Progenitor cell of endocrine pancreas (in vitro differentiated cells): ENCODE measurements at places on chromosomes 1 and 21. TPM values are rescaled to one million over a fixed set of nuclear protein-coding genes. Genes with fewer than 3 reads are reported as not detected.

- no peaks in the 10 kb centered on the region for H3K27me3 ChIP-seq
- peak overlapping the region; percentile 69 for H3K27ac ChIP-seq
- peaks cover 25% of the 10 kb centered on the region for H3K4me1 ChIP-seq
- DNase-seq, result no peak
These were observed 13.6 kb downstream of the YTHDF2 start for GRCh38 chr1:28750330-28750729.

DNA sequence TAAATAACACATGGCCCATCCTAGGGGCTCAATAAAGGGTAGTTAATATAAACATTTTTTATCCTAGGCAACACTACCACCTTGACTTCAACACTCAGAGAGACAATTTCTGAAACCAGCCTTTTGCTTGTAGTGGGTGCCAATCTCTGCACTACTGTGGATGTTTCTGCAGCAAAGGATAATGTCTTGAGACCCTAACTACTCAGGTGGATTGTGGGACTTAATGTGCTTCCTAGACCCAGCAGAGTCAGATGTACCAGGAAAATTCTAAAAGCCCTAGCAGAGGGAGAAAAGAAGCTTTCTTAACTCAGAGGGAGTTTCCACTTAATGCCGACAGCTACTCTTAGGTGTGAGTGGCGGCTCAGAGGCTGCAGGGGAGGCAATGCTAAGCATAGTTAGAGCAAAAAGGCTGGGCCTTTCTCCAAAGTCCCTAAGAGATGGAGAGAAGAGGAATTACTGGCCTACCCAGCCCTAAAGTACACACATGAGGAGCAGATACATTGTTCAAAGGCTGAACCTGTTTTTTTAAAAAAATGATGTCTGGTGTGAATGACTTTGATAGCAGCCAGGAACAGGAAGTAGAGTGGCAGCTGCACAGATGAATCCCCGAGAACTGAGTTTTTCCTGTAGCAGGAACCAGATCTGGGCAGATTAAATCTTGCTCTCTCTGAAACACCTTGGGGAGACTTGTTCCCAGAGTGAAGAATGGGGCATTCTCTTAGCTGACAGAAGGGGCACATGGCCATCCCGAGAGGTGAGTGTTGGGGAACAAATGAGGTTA, 33.5 kb upstream of the ABCD3 start:
- peaks cover 4% of the 10 kb centered on the region for H3K36me3 ChIP-seq
- peaks cover 26% of the 10 kb centered on the region for H3K4me1 ChIP-seq
- H3K4me3 ChIP-seq, result no peak overlapping the region
- no peaks in the 10 kb centered on the region for H3K27me3 ChIP-seq
- no peak for DNase-seq

DNA sequence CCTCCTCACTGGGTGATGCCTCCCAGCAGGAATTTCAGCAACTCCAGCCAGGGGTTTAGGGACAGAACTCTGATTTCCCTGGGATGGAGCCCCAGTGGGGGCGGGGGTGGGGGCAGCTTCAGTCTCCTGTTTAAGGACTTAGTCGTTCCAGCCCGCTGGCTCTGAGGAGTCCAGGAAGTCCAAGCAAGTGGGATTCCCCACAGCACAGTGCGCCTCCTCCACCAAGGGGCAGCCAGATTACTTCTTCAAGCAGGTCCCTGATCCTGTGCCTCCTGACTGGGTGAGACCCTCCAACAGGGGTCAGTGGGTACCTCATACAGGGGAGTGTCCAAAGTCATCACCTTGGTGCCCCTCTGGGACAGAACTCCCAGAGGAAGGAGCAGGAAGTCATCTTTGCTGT, 1438.4 kb upstream of the B3GALT2 start:
- no peak for DNase-seq
- H3K4me1 ChIP-seq, result no peaks in the 10 kb centered on the region
- H3K27me3 ChIP-seq, result no peaks in the 10 kb centered on the region
- H3K36me3 ChIP-seq, result no peaks in the 10 kb centered on the region

OR6F1 gene
- not detected in 2 replicates for total RNA-seq

DNA sequence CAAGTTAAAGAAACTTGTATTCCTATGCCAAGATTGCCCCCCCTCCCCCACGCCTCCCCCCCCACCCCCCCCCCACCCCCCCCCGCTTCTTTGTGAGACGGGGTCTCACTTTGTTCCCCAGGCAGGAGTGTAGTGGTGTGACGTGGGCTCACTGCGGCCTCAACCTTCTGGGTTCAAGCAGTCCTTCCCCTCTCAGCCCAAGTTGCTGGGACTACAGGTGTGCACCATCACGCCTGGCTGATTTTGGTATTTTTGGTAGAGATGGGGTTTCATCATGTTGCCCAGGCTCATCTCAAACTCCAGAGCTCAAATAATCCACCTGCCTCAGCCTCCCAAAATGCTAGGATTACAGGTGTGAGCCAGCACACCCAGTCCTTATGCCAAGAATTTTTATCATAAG, 136.6 kb downstream of the POU2F1 start:
- H3K27ac ChIP-seq, result no peak overlapping the region
- DNase-seq, result no peak
- H3K27me3 ChIP-seq, result no peaks in the 10 kb centered on the region
- peaks cover 10% of the 10 kb centered on the region for H3K4me1 ChIP-seq
- H3K4me3 ChIP-seq, result no peak overlapping the region
- H3K36me3 ChIP-seq, result peaks cover 5% of the 10 kb centered on the region

GRCh38 chr1:232477728-232478127, 152.2 kb downstream of the SIPA1L2 start:
- peaks cover 24% of the 10 kb centered on the region for H3K36me3 ChIP-seq
- H3K27me3 ChIP-seq, result no peaks in the 10 kb centered on the region
- H3K4me3 ChIP-seq, result no peak overlapping the region
